NCI-H2081 (cell line): ENCODE measurements at places on chromosomes 11 and 22.

- no peak for DNase-seq
These were observed 61.1 kb downstream of the GGTLC2 start for GRCh38 chr22:22705328-22706100.

GRCh38 chr11:44400431-44400830 lies 90.5 kb upstream of the ALX4 start:
- no peak for DNase-seq

DNA sequence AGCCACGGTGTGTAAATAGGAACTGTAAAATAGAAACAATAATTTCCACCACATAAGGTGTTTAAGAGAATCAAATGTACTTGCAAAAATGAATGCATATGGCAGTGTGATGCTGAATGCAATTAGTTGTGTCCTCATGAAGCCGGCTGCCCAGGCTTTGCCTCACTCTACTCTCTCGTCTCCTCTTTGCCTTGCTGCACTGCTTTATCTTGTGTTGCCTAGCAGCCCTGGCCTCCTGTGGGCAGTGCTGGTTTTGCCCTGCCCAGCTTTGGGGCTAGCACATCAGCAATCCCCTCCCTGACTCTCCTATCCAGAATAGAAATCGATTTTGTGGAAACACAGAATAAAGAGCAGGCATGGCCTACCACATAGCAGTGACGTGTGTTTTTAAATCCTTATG lies 30.0 kb downstream of the LRRC32 start:
- DNase-seq, result no peak

DNA sequence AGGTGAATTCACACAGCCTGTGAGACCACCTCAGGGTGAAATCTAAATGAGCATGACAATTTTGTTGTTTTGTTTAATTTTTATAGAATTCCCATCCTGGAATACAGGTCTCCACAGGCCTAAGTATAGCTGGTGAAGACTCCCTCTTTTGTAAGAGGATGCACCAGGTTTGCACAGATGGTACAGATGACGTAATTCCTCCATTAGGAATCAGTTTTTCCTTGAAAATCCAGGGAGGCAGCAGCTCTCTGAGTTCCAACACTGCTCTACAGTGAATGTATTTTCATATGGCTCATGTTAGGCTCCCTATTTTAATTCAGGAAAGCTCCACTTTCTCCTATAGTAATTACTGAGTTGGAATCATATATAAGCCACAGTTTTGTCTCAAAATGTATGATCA lies 47.2 kb downstream of the USP28 start:
- no peak for DNase-seq

DNA sequence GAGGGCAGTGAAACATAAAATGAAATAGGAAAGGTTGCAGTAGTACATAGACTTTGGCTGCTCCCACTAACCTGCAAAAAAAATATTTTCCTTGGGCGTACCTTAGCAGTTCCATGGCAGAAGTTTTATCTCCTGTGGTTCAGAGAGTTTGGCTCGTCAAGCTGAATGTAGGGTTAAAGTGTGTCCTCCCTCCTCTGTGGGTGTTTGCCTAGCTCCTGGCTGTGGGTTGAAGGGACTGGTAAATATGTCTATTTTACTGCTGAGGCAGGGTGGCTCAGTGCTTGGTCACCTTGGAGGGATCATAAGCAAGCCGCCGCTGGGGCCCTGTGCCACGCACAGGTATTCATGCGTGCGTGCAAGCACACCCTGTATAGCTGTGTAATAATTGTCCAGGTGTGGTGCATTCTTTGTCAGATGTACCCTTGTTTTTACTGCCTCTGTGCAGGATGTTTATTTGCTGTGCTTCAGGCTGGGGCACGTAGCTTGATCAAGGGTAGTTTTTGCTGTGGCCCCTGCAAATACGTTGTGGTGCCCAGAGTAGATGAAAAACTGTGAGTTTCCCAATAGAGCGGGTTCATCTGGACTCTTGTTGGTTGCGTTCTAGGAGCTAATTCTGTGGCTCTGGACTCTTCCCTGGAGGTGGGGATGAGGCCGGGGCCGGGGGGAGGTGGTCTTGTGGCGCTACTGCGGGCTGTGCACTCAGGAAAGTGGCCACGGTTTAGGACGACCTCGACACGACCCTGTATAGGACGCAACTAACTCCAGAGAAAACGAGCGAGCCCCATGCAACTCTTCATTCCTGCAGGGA lies 732 bp upstream of the SORL1 start:
- no peak for DNase-seq
